Activated T-helper 2 cell treated with anti-CD3 and anti-CD28 coated beads, Interferon-gamma antibody, Interleukin-2, Interleukin-4, amounts not matched to agents 10 μg/mL and 5 μg/mL and 100 μg/mL, durations not matched to agents 14 hours and 24 hours and 36 hours (primary cell): ENCODE measurements at places on chromosomes 1 and 21. TPM values are rescaled to one million over a fixed set of nuclear protein-coding genes. Genes with fewer than 3 reads are reported as not detected.

DNA sequence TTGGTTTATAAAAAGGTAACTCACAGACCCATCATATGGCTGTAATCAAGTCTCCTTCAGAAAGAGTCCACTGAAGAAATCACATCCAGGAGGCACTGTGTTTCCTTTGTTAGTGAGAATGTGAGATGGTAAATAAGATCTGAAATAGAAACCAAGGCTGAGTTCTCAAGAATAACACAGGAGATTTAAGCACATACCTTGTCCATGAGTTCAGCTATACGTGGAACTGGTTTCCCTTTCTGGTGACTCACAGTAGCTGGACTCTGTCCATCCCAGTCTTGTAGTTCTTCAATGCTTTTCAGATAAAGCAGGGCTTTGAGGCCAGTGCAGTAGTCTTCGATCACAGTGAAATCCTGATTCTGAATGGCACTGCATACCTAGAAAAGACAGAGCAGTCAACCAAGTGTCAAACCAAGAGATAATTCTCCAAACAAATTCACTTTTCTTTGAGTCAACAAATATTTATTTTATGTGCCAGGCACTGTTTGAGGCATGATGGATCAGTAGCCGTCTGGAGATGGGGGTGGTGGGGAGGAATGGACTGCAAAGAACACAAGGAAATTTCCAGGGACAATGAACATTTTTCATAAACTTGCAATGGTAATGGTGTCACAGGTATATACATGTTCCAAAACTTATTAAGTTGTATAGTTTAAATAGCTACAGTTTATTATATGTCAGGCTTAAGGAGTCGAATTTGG is 471.4 kb downstream of the PTBP2 start:
- no peaks in the 10 kb centered on the region for H3K4me1 ChIP-seq
- no peak overlapping the region for H3K27ac ChIP-seq
- H3K4me3 ChIP-seq, result no peak overlapping the region
- DNase-seq, result no peak
- H3K27me3 ChIP-seq, result no peaks in the 10 kb centered on the region

TMEM82 gene
- total RNA-seq, result not detected in 2 replicates

OR2T29 gene
- not detected in 2 replicates for total RNA-seq

CRYBG2 gene
- 0.32 and 0.98 TPM in 2 replicates for total RNA-seq

FCRL6 gene
- total RNA-seq, result not detected in 2 replicates

OLFML3 gene
- total RNA-seq, result 0.11 and 0.18 TPM in 2 replicates

C1orf116 gene
- not detected in 2 replicates for total RNA-seq

PRAMEF8 gene
- total RNA-seq, result not detected in 2 replicates

KCNK2 gene
- not detected in 2 replicates for total RNA-seq

DNA sequence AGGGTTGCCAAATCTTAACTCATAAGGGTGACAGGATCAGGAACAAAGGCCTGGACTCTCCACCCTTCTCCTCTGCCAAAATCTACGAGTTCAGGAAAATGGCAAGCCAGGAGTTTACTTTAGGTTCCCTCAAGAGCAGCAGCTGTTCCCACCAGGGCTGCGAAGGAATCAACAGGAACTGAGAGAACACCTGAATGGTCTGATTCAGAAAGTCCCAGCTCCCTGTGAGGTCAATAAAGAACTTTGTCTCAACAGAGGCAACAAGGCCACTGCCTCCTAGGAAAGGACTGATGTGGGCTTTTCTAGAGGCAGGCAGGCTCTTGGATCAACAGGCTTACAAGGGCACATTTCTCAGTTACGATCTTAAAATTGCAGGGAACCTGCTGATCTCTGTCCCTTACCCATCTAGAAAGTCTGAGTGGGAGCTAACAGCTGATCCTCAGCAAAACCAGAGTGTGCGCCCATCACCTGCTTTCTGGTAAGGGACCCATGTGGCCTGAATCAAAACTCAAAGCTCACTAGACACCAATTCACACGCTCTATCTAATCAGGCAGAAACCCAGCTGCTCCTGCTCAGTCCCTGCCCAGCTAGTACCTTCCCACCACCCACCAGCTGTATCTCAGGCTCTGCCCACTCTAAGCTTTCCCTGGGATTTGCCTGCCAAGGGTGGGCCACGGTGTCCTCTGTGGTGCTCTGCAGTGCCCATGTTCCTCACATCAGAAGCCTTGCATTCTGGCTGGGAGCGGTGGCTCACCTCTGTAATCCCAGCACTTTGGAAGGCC is 83.1 kb downstream of the CAPZB start:
- no peak overlapping the region for H3K4me3 ChIP-seq
- no peak for DNase-seq
- no peak overlapping the region for H3K27ac ChIP-seq
- peaks cover 37% of the 10 kb centered on the region for H3K4me1 ChIP-seq

DNA sequence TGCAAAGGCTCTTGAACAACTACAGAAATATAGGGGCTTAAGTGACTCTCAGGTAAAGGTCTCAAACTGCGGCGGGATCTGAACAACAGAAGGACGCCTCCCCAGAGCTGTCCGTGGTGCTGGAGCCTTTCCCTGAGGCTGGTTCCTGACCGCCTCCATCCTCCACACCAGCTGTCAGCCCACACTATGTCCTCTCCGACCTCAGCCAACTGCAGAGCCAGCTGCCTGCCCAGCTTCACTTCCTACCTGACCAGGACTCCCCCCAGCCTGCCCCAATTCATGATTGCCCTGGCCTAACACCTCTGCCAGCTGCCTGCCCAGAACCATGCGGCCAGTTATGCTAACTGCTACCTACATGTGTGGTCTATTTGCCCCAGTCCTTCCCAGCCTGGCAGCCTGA is 63.6 kb upstream of the ZC3H12A start:
- no peak overlapping the region for H3K4me3 ChIP-seq
- H3K27me3 ChIP-seq, result no peaks in the 10 kb centered on the region
- H3K36me3 ChIP-seq, result no peaks in the 10 kb centered on the region
- no peak for DNase-seq
- no peak overlapping the region for H3K27ac ChIP-seq

TAF12 gene
- 30.8 and 32.0 TPM in 2 replicates for total RNA-seq

DNA sequence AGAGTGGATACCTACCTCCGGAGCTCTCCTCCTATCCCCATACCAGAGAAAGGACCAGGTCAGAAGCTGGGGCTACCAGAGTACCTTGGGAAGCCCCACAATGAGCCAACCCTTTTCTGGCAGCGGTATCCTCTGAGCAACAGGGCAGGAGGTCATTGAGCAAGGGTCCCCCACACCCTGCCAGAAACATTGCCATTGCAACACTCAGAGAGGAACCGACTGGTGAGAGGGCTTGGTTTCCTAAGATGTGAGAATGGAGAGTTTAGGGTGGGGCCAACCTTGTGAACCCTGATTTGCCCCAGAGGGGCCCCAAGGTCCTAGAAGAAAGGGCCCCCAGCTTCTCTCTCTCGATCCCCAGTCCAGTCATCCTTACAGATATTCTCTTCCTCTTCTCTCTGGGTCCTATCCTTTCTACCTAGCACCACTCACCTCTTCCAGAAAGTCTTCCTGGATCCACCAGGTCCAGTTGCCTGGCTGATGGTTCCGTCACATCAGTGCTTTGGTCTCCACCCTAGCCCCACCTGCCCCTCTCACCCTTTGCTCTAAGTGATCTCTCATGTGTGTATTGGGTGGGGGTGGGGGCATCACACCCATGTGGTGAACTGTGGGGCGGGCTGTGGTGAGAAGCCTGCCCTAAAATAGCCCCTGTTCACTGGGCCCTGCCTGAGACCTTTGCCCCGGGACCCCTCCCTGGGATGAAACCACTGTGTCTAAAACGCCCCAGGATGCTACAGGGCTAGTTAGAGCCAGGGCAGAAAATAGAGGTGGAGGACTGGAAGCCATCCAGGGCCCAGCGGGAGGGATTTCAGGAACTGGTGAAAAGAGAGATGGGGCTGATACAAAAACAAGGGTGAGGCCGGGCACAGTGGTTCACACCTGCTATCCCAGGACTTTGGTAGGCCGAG is 8.7 kb downstream of the FGR start:
- H3K4me3 ChIP-seq, result no peak overlapping the region
- no peaks in the 10 kb centered on the region for H3K36me3 ChIP-seq
- no peaks in the 10 kb centered on the region for H3K27me3 ChIP-seq

SRSF10 gene
- total RNA-seq, result 213 and 217 TPM in 2 replicates
